Hippocampal formation (tissue), 2 donors: ENCODE measurements at places on chromosomes 4 and X.

DNA sequence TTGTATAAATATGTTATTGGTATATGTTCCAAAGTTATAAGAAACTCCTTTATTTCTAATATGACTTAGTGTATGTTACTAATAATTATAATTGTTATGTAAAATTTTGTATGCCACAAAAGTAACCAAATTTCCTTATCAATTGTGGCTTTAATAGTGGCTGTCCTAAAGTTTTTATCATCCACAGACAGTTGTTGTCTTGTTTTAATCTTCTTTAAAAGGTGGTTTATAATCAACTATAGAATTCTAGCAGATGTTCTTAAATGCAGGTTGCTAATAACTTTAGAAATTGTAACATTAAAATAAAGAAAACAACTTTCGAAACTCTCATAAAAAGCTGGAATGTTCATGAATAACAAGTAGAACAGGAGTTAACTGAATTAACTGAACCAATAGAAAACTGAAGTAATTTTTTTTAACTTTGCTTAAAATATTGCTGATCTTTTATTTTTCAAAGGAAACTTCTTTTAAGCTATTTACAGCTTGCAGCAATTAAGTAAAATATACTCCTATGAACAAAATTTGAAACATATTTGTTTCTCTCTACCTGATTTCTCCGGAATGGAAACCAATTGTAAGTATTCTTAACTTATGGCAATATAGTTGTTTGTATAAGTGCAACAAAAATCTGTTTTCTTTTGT, 24.3 kb downstream of the HSD17B11 start:
- no peak for DNase-seq

DNA sequence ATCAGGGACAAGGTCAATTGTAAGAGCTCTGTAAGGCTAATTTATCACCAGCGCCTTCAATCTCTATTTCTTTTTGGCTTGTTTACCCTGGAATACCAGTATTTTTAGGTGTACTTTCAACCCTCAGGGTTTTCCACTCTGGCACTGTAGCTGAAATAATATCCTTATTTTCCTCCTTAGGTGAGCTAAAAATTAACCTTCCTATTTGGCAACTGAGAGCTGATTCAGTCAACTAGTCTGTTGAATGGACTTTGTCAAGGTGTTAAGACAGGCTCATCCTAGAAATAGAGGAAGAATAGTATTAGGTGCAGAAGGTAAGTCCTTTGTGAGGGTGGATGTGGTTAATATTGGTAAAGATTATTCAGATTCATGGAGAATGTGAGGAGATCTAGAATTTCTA, 101.3 kb upstream of the BANK1 start:
- DNase-seq = no peak

GRCh38 chr4:108400309-108400708, 220.1 kb upstream of the RPL34 start:
- DNase-seq = no peak

GRCh38 chrX:23779025-23779424, 3.9 kb upstream of the SAT1 start:
- no peak for DNase-seq

DNA sequence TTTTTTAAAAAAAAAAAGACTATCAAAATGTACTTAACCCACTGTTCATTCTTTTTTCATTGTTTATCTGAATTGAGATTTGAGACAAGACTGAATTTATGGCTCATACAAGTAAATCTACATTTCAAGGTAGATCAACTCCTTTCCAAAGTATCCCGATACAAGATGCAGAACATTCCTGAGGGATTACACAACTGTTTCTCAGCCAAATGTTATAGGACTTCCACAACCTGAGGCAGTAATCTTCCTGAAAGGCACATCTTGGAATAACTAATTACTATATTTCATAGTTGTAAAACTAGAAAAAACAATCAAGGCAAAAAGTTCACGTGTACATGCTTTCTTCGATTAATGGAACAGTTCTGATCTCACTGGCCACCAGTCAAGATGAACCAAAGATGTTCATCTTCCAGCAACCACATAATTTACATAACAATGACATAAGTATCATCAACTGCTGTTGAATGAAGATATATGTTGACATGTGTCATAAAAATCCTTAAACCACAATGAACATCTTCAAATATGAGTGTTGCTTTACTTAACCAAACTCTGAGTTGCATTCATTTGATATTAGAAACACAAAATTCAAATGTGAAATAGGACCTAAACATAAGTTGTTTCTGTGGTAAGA, 225.2 kb upstream of the DKK2 start:
- no peak for DNase-seq

DNA sequence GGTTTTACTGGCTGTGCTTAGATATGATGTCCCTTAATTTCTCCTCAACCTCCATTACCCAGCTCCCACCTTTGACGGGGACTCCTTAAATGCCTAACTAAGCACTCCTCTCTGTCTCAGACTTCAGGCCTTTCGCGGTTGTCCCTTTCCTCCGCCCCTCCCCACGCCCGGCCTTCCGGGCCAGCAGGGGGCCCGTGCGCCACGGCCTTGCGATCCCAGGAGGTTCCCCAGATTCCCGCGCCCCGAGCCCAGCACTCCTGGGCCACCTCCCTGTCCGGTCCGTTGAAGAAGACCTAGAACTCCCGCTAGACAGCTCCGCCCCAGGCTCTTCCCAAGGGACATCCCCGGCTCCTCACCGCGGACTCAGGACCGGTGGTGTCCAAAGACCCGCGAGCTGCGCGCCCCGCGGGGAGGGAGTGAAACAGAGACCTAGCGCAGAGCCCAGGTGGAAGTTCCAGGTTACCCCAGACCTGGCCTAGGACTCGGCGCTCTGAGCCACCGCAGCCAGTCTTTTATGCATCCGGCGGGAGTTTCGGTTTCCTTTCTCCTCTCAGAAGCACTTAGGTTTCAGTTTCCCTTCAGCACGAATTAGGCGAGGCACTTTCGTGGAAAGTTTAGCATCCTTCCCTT, at the start of gene DDX60:
DDX60 (minus strand) TSS at position 487 of the 630 bp plus-strand sequence. CDS start 7,493 bp downstream, outside the sequence.
- peak; percentile 66 for DNase-seq

DNA sequence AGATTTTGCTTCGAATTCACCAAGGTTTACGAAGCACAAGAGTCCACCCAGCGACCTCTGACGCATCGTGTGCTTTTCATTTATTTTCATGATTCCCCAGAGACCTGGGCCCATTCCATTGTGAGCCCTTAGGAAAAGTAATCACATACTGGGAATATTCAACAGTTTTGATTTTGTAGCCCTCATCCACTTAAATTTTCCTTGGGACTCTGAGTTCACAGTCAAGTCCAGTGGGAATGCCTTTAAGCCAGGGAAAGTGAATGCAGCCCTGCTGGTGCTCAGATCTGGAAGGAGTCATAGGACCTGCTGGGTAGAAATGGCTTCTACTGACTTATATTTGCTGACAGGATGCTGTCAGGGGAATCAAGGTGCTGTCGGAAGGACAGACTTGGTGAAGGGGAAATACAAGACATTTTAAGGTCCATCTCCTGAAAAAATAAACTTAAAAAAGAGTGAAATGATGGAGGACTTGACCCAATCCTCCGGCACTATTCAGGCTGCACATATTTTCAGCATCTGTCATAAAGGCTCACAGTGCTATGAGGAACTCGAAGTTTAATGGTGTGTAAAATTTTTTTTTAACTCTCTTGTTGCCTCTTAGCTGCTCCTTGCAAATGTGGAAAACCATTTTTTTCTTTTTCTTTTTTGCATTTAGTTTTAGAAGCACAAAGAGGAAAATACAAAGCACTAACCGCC, 204.9 kb downstream of the MID1 start:
- DNase-seq = no peak

DNA sequence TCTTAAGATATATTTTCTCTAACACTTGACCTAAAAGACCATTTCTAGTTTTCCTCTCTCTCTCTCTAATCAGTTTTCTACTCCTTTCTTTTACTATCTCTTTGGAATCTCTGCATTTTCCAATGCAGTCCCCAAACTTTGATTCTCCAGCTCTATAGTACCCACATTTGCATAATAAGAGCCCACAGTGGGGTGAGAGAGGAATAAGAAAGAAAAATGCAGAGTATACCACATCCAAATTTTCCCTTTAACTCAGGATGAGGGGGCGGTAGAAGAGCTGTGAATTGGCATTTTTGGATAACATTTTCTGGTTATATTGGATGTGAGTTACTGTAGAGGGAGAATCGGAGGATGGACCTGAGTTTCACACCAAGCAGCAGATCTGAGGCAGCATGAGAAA, 74.4 kb upstream of the SOD3 start:
- DNase-seq = no peak

GRCh38 chrX:7115557-7115956, 32.0 kb upstream of the STS start:
- DNase-seq = no peak

DNA sequence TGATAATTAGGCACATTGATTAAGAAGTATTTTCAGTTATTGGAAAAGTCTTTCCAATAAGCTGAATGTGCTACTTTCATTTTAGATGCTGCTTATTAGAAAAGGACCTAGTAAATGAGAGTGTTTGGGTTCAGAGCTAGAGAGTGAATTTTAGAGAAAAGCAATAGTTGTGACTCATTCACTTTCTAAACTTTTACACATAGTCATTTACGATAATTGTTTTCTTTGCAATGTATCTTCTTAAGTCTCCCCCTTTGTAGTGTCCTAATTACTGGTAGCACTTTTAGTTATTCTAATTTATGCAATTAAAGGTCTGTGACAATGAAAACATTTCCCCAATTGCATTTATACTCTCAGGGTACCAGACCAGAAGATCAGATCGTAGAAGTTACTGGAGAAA, 1.3 kb downstream of the IL21 start:
- no peak for DNase-seq
